ENCODE measurements at places on chromosomes 1 and 21. TPM values are rescaled to one million over a fixed set of nuclear protein-coding genes. Genes with fewer than 3 reads are reported as not detected.
A peak's percentile ranks its signal among the peaks of the same experiment; 100 is the strongest.

DNA sequence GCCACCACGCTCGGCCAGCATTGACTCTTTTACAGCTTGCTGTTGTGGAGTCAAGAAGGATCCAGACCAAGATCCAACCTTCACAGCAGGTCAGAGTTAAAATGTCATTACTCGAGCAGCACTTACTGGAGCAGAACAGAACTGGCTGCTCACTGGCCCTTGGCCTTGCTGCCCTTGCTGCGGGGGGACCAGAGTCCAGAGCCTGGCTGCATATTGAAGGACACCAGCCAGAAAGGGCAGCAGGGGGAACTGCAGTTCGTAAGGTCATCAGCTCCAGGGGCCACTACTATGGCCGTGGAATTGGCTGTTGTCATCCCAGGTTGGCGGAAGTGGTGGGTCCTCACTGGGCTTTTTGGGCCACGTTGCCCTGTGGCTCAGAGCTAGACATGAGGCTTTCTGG lies 15.3 kb upstream of the GPR137B start:
- DNase-seq = no peak
- H3K4me3 ChIP-seq = no peak overlapping the region
- no peaks in the 10 kb centered on the region for H3K36me3 ChIP-seq
- H3K4me1 ChIP-seq = no peaks in the 10 kb centered on the region

DNA sequence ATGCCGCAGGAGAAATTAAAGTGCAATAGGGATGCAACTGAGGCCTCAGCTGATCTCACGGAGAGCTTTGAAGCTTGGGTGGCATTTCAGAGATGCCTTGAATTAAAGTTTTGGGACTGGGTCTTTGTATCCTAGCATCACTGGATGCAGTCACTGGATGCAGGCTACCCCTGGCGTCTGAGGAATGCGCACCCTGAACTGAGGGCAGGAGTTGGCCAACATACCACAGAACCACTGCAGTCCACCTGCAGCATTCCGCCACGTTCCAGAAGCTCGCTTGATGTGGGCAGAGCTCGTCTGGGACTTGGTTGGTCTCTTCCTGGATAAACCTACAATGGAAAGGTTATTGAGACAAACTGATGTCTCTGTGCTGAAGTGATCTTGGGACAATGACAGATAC lies 34.1 kb upstream of the IGSF5 start:
- no peaks in the 10 kb centered on the region for H3K27me3 ChIP-seq
- DNase-seq = no peak
- H3K4me1 ChIP-seq = no peaks in the 10 kb centered on the region
- H3K36me3 ChIP-seq = no peaks in the 10 kb centered on the region

DNA sequence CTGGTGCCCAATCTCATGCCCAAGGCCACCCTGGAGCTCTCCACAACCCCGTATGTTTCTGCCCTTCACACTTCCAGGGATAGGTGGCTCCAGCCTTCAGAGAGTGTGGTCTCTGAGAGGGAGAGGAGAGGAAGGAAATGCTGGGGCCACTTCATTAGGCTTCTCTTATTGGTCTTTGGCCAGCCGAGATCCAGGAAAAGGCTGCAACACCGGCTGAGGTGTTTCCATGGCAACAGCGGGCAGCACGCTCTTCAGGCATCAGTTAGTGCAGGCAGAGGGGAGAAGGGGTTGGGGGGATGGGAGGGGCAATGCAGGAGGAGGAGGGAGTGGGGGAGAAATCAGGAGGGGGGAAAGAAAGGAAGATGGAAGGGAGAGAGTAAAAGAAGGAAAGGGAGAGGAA lies 275.1 kb upstream of the GJB5 start:
- no peak overlapping the region for H3K4me3 ChIP-seq
- H3K36me3 ChIP-seq = no peaks in the 10 kb centered on the region
- no peak overlapping the region for H3K27ac ChIP-seq

- no peak overlapping the region for H3K4me3 ChIP-seq
- H3K27me3 ChIP-seq = no peaks in the 10 kb centered on the region
- H3K4me1 ChIP-seq = no peaks in the 10 kb centered on the region
- no peak for DNase-seq
- H3K36me3 ChIP-seq = no peaks in the 10 kb centered on the region
- no peak overlapping the region for H3K27ac ChIP-seq
Observed at GRCh38 chr1:184633785-184634184, 120.9 kb downstream of the EDEM3 start.

- DNase-seq = peak; percentile 53
- peaks cover 7% of the 10 kb centered on the region for H3K4me1 ChIP-seq
- H3K27ac ChIP-seq = peak overlapping the region; percentile 50
- H3K36me3 ChIP-seq = no peaks in the 10 kb centered on the region
- H3K27me3 ChIP-seq = peaks cover 3% of the 10 kb centered on the region
Observed at GRCh38 chr1:209505044-209505443, 78.5 kb upstream of the CAMK1G start.

GRCh38 chr1:237851210-237851845 lies 39.4 kb downstream of the ZP4 start:
- H3K27me3 ChIP-seq = no peaks in the 10 kb centered on the region
- no peaks in the 10 kb centered on the region for H3K36me3 ChIP-seq
- no peak overlapping the region for H3K4me3 ChIP-seq
- DNase-seq = peak; percentile 40

DNA sequence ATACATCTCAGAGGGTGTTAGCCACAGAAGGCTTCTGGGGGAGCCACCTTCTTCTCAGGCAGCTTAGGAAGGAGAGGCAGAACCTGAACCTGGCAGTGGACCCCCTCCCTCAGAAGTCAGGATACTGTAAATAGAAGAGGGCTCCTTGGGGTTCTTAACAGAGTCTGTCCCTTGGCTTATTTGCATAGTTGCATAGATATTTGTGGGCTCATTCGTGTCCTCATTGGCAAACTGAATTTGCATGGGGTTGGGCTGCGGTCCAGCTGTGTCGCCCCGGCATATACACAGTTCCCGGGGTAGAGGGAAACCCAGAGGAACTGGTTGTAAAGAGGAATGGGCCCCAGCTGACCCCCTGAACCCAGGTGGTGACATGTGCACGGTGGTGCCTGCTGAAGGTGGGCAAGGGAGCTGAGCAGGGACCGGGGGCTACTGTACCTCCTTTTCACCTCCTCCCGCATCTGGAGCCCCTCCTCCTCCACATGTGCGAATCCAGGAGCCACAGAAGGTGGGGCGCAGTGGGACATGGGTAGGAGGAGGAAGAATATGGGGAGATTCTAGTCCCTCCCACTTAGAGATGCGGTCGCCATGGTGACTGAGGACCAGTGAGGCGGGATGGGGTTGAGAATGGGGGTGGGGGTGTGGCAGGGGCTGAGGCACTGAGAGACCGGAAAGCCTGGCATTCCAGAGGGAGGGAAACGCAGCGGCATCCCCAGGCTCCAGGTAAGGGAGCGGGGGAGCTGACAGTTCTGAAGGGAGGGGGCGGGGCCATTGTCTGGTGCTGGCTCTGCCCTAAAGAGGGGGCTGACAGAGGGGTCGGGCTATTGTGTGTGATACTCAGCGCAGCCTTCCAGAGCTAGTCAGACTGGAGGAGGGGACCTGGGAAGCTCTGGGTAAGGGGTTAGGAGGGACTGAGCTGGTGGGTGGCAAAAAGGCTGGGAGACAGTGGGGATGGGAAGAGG lies 3.7 kb upstream of the SEMA4A start:
- no peak for DNase-seq
- no peak overlapping the region for H3K27ac ChIP-seq
- H3K4me1 ChIP-seq = peaks cover 19% of the 10 kb centered on the region
- peaks cover 18% of the 10 kb centered on the region for H3K27me3 ChIP-seq

DNA sequence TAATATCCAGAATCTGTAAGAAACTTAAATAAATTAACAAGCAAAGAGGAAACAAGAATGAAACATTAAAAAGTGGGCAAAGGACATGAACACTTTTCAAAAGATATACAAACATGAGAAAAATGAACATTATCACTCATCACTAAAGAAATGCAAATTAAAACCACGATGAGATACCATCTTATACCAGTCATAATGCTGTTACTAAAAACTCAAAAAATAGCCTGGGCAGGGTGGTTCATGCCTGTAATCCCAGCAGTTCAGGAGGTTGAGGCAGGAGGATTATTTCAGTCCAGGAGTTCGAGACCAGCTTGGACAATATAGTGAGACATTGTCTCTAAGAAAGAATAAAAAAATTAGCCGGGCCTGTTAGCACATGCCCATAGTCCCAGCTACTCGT lies 6.1 kb downstream of the ZNF124 start:
- no peak overlapping the region for H3K4me3 ChIP-seq
- H3K4me1 ChIP-seq = no peaks in the 10 kb centered on the region
- no peak for DNase-seq
- H3K27me3 ChIP-seq = no peaks in the 10 kb centered on the region

- H3K27ac ChIP-seq = no peak overlapping the region
- peaks cover 3% of the 10 kb centered on the region for H3K36me3 ChIP-seq
- H3K27me3 ChIP-seq = no peaks in the 10 kb centered on the region
- peak; percentile 10 for DNase-seq
- peaks cover 7% of the 10 kb centered on the region for H3K4me1 ChIP-seq
Observed at GRCh38 chr1:225915538-225915991, 8.5 kb downstream of the PYCR2 start.

GRCh38 chr1:87344231-87344630 lies 15.6 kb downstream of the LMO4 start:
- no peaks in the 10 kb centered on the region for H3K4me1 ChIP-seq
- H3K36me3 ChIP-seq = peaks cover 54% of the 10 kb centered on the region
- H3K27ac ChIP-seq = no peak overlapping the region
- no peak for DNase-seq
- H3K27me3 ChIP-seq = no peaks in the 10 kb centered on the region

- H3K27ac ChIP-seq = no peak overlapping the region
- H3K36me3 ChIP-seq = no peaks in the 10 kb centered on the region
- no peaks in the 10 kb centered on the region for H3K27me3 ChIP-seq
- no peak for DNase-seq
- peaks cover 17% of the 10 kb centered on the region for H3K4me1 ChIP-seq
- H3K4me3 ChIP-seq = no peak overlapping the region
Observed at GRCh38 chr1:160411271-160412027, 11.1 kb downstream of the VANGL2 start.

DNA sequence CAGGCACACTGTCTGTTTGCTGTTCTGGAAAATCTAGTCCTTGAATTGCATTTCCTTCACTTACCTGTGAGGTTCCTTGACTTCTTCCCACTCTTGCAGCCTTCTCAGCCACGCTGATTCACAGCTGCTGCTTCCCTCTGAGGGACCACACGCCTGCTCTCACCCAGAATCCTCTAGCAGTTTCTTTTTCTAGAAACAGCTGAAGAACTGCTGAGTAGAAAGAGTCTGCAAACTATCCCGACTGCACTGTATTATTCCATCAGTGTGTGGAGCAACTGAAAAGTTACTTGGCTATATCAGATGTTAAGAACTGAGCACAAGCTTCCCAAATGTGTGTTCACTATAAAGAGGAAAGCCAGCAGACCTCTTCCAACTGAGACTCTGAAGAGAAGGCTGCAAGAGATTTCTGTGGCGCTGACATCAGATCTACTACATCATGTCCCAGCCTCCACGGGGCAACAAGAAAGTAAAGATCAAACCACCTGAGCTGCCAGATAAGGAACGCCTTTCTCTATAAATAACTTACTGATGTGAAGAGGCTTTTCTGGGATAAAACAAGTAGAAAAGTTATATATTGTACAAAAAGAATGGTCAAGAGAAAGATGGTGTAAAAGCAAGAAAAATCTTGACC lies 226.6 kb downstream of the RERE start:
- no peaks in the 10 kb centered on the region for H3K4me1 ChIP-seq
- DNase-seq = no peak
- H3K36me3 ChIP-seq = no peaks in the 10 kb centered on the region
- H3K27ac ChIP-seq = no peak overlapping the region
- H3K27me3 ChIP-seq = no peaks in the 10 kb centered on the region

GRCh38 chr21:20698585-20698984 lies 299.6 kb upstream of the NCAM2 start:
- H3K36me3 ChIP-seq = no peaks in the 10 kb centered on the region
- H3K27ac ChIP-seq = no peak overlapping the region

DNA sequence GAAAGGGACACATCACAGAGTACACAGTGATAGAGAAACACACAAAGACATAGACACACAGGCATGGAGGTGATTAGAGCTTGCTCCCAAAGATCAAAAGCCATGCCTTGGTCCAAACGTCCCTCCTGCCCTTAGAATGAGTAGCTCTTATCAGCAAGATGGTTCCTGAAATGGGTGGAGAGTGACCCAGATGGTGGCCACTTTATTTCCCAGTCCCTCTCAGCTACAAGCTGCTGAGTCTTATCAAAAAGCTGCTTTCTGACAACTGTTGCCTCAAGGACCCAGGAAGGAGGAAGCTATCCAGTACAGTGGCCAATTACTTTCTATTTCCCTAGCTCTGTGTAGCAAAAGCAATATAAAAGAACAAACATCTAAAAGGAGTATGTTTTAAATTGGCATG lies 7.7 kb upstream of the CLCA1 start:
- H3K4me1 ChIP-seq = no peaks in the 10 kb centered on the region
- no peaks in the 10 kb centered on the region for H3K36me3 ChIP-seq
- no peak for DNase-seq
- no peaks in the 10 kb centered on the region for H3K27me3 ChIP-seq
- no peak overlapping the region for H3K27ac ChIP-seq

- DNase-seq = no peak
- H3K27ac ChIP-seq = no peak overlapping the region
- H3K27me3 ChIP-seq = peaks cover 3% of the 10 kb centered on the region
- H3K4me3 ChIP-seq = no peak overlapping the region
Observed at GRCh38 chr1:222107975-222108374, 366.1 kb upstream of the DUSP10 start.

DNA sequence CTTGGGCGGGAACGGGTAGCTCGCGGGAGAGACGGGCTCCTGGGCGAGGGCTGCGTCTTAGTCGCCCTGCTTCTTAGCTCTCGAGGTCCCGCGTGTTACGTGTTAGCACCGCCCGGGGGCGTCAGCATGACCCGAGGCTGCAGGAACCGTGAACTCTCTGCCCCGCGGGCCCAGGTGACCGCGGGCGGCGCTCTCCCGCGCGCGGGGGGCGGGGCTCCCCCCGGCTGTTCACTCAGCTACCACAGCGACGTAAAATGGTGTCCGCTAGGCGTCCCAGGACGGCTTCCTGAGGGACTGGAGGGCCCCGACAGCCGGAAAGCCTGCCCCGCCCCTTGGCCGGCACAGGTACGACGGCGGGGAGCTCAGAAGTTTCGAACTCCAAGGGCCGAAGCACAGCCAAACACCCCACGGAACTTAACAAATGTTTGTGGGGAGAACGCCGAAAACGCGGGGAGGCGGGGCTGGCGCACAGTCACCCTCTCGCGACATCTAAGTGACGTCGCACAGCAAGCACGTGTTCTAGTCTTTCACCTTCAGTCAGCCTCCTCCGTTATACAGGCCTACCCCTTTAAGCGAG lies 780 bp upstream of the RBM15 start:
- peaks cover 26% of the 10 kb centered on the region for H3K4me1 ChIP-seq
- peaks cover 4% of the 10 kb centered on the region for H3K36me3 ChIP-seq
- H3K27ac ChIP-seq = peak overlapping the region; percentile 97
- H3K27me3 ChIP-seq = no peaks in the 10 kb centered on the region
- peak overlapping the region; percentile 96 for H3K4me3 ChIP-seq

GPR25 gene
- total RNA-seq = not detected
